HCEC 1CT (cell line): ENCODE measurements at places on chromosomes 4 and X.

DNA sequence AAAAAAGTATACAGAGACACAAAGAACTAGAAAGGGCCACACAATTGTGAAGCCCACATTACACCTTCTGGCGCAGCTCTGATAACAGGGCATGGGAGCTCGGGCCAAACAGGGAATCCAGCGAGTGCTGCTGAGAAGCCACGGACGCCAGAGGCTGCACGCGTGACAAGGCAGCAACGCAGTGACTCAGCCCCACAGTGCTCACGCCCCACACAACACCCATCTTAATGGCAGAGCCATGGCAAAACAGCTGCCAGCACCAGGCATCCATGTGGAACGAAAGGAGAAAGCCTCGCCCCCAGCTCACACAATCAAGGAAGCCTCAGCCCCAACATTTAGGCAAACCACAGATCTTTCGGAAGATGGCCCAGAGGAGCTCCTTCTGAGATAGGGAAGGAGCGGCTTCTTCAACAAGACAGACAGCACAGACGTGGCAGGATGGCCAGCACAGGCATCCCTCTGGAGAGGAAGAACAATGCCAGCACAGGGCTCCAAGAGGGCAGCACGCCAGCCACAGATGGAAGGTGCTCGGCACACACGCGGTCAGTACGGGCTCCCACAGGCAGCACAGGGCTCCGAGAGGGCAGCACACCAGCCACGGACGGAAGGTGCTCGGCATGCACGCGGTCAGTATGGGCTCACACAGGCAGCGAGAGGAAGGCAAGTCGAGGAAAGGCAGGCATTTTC lies 33.1 kb downstream of the GAK start:
- no peak for DNase-seq

DNA sequence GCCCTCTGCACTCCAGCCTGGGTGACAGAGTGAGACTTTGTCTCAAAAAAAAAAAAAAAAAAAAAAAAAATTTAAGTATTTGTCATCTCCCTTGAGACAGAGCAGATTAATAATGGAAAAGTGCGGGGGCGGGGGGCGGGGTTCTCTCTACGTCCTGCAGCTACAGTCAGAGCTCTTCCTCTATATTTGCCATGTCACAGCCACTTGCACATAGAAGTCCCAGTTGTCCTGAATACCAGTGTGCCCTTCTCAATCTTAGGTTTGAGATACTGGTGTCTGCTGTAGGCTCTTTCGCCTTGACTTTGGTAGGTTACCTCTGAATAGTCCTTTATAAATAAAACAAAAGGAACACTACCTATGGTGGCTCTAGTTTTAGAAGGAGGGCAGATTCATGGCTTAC lies 237.8 kb upstream of the PGRMC2 start:
- DNase-seq = no peak

GRCh38 chr4:85423431-85423830 lies 51.5 kb upstream of the ARHGAP24 start:
- DNase-seq = peak; percentile 13

GRCh38 chrX:11626351-11626750 lies 39.4 kb downstream of the ARHGAP6 start:
- DNase-seq = no peak

DNA sequence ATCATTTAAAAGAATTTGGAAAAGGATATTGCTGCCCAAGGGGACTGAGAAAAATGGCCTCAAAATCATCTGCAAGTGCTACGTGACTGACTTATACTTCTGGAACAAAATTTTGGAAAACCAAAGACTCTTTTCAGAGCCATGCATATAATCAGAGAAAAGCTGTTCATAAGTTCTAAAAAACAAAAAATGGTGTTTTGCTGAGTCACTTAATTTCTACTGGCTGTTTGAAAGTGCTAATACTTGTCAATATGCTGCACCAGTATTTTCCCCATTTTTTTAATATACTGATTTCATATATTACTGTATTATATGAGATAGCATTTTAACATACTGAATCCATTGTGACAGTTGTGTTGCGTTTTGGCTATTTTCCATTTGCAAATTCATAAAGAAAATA lies 61.5 kb upstream of the ZMAT1 start:
- no peak for DNase-seq

DNA sequence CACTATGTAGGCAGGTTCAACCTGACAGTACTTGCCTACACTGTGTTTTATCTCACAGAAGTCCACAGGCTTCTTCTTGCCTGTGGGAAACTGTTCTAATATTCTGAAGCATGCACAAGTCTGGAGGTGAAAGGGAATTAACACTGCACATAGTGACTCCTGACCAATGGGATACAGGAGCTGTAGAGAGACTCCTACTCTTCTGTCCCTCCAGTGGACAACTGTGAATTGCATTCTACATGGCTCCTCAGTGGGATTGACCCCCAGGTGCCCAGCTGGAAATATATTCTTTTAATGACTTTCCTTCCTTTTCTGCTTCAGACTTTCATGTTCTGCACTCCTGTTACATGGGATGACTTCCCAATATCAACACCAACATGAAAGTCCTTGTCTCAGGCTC lies 8.2 kb upstream of the YIPF6 start:
- DNase-seq = peak; percentile 22

GRCh38 chr4:11746734-11747133 lies 318.0 kb upstream of the HS3ST1 start:
- peak; percentile 6 for DNase-seq

- no peak for DNase-seq
These were observed 214.6 kb upstream of the FAM241A start for GRCh38 chr4:111930659-111931058.
